ENCODE measurements at places on chromosomes 4 and X.

- peak; percentile 12 for DNase-seq
These were observed 139.7 kb downstream of the EFHC2 start for GRCh38 chrX:44203791-44204190.

- no peak for DNase-seq
These were observed 84.0 kb downstream of the RTL9 start for GRCh38 chrX:110442635-110443034.

- DNase-seq, result no peak
These were observed 27.8 kb upstream of the TSPAN5 start for GRCh38 chr4:98686043-98686707.

DNA sequence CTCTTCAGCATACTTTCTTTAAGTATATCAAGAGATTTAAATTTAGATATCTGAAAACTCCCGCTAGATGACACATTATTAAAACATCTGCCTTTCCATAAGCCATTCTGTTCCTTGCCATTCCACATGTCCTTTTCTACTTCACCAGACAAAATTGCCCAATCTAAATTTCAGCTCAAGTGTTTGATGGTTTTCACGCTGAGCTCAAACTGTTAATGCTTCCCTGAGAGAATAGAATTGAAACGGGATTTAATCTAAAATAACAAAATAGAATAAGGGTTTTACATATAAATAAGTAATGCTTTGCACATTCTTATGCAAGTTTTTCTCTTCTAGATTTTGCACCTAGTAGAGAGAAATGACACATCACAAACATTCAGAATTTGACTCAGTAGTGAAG lies 764.5 kb upstream of the TENM3 start:
- DNase-seq, result no peak

All from HCT116 (cell line).